ENCODE measurements at places on chromosomes 16 and 17.

DNA sequence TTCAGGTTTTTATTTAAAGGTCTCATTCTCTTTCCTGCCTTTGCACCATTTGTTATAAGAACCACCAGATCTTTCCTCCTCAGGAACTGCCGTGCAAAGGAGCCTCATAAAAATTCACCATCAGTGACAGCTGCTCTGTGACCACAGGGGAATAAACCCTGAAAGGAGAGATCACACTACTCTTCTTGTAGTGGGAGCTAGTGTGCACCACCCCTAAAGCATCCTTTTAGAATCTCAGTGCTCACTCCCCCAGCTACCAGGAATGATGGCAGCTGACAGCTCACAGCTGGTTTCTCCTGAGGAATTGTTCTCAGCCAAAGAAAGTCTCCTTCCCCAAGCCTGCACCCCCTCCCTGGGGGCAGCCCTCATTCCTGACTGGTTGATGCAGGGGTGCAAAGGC is 18.7 kb downstream of the VAT1L start:
- no peak for DNase-seq

GRCh38 chr17:9959377-9959981 is 54.4 kb upstream of the RCVRN start:
- DNase-seq = peak; percentile 62

GRCh38 chr17:29216856-29217255 is 29.8 kb upstream of the CRYBA1 start:
- no peak for DNase-seq

GRCh38 chr17:27759528-27759927 is 40.8 kb downstream of the NOS2 start:
- DNase-seq = no peak

DNA sequence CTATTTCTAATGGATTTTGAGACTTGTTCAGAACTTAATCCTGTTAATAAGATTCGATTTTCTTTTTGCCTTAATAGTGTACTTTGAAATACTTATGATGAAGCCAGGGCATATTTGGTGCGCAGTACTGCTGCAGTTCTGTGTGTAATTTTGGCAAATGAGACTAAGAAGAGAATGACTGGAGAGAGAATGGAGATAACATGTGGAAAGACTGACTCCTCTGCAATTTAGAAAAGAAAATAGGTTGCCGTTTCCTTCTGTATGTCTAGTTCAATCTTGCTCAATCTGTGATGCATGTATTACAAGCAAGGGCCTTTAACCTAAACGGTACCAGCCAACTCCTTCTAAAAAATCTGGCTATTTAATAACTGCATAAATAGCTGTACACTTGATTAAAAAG is 285.1 kb upstream of the CDH11 start:
- DNase-seq = no peak

- DNase-seq = no peak
Measured at GRCh38 chr17:4987767-4988567, 492 bp upstream of the CAMTA2 start.

DNA sequence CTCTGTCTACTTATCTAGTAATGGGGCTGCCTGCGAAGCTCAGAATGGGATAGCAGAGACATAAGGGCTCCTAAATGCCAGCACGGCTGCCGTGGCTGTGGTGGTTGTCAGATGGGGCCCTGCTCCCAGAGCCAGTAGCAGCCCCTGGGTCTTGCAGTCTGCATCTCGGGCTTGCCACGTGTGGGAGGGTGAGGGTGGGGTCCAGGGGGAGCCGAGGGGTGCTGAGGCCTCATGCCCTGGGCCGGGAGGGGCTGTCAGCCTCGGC is 88.8 kb upstream of the GSE1 start:
- no peak for DNase-seq

DNA sequence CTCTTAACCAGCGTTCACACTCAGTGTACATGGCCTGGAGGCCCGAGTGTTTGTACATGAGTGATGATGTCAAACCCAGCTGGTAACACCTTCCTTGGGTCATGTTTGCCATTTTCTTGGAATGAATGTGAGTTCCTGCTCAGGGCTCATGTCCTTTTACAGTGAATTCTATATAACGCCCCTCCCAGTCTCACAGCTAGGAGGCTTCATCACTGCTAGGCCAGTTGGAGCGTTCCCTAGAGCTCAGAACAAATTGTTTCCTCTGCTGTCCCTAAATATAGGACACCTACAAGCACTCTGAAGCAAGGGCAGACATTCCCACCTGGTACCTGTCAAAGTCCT is 5.5 kb downstream of the TIMM22 start:
- no peak for DNase-seq

Measured in AG20443 (cell line).